ENCODE measurements at places on chromosomes 1 and 21.

GRCh38 chr1:25958465-25958864, 39.4 kb downstream of the PAFAH2 start:
- DNase-seq: no peak

DNA sequence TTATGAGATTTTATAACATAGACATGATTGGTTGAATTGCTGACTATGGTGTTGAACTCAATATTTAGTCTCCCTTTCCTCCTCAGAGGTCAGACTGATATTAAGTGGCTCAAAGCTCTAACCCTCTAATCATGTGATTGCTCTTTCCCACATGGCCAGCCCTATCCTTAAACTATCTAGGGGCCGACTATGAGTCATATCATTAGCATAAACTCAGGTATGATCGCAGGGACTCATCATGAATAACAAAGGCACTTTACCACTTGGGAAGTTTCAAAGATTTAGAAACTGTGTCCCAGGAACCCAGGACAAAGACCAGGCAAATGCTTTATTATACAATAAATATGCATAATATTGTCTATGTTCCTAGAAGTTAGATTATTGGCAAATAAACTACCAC, 894.6 kb upstream of the NEGR1 start:
- no peak for DNase-seq

- no peak for DNase-seq
Observed at GRCh38 chr1:16050328-16050727, 6.7 kb downstream of the CLCNKB start.

DNA sequence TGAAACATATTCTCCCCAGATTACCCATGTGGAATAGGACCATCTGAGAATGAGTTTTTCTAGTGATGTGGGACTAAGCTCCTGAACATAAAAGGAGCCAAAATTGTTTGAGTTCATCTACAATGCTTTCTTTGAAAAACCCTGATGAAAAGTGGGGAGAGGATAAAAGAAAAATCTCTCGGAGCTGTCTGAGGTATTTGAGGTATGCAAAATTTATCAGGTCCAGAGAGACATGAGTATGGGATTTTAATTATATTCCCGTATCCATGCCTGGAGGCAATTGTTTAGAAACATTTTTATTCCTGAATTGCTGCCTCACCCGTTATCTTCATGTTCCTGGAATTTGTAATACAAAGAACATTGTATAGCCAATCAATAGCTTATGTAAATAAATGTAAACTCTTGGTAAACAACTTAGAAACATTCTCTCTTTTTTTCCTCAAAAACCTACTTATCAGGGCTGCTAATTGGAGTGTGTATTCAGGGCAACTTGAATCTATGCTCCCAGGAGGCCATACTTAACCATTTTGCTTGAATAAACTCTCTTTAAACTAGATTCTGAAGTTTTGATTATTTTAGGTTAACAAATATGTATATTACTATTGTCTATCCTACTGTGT, 109.3 kb upstream of the OLFM3 start:
- no peak for DNase-seq

GRCh38 chr1:147622731-147623130, 47.6 kb downstream of the ACP6 start:
- no peak for DNase-seq

DNA sequence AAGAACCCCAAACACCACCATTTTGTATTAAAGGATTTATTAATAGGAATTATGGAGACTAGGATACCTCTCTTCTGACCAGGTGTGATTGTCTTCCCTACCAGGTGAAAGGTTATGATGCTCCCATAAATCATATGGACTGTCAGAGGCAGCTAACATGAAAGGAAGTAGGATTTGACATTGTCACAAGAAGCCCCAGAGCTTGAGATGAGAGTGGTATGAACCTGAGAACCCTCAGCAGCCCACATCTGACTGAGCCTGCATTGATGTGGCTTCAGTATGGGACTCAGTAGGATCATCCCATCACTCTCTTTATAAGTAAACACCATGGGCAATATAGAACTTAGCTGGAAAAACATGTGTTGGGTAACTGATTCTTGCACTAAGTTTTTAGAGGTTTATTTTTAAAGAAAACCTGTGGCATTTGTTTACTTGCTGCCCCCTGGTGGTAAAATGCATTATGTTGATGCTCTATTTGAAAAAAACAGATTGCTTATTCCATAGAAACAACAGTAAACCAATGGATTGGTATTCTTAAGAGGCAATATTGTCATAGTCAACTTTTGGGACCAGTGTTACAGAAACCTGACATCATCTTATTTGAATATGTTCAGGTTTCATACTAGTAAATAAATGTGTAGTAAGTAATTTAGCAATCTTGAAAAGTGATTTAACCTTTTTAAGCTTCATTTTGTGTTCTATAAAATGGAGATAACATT, 16.6 kb upstream of the CACYBP start:
- no peak for DNase-seq

DNA sequence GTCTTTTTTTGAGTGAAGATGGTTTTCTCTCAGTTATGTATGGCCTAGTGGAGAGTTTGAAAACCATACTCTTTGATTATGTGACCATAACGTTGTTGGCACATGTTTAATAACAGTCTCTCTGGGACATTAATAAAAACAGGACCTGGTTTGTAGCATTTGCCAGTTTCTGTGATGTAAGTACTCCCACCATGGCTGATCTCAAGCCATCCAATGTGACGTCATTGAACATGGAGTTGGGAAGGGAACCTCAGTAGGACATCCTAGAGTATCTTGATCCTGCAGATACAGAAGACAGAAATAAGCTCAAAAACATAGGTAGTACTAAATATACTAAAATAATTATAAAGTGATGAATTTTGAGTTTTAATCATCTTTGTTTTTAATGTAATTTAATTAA, 107.0 kb downstream of the ACTL8 start:
- DNase-seq: no peak

- DNase-seq: no peak
Observed at GRCh38 chr1:6260961-6261614, at the start of gene GPR153. TSS of gene GPR153 (minus strand) at chr1:6261098. CDS start at chr1:6254905, 6,193 bp downstream.

- DNase-seq: no peak
Observed at GRCh38 chr1:16982902-16983301, 2.5 kb upstream of the MFAP2 start.

GRCh38 chr1:212774584-212774983, 17.0 kb downstream of the NSL1 start:
- DNase-seq: no peak

DNA sequence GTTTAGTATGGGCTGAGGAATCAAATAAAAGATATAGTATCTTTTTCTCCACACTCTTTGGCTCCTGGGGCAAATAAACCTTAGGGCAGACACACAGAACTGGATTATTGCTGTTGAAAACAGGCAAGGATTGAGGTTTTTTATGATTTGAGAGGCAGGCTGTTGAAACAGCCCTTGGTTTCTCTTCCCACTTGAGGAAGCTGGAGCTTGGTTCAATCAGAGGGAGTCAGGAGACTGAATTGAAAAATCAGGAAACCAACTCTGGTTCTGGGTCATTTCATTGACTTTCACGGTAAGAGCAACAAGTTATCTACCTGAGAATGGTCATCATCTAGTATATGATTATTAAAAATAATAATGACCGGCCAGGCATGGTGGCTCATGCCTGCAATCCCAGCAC, 108.4 kb downstream of the CNIH3 start:
- no peak for DNase-seq

GRCh38 chr1:147626739-147627138, 43.6 kb downstream of the ACP6 start:
- no peak for DNase-seq

DNA sequence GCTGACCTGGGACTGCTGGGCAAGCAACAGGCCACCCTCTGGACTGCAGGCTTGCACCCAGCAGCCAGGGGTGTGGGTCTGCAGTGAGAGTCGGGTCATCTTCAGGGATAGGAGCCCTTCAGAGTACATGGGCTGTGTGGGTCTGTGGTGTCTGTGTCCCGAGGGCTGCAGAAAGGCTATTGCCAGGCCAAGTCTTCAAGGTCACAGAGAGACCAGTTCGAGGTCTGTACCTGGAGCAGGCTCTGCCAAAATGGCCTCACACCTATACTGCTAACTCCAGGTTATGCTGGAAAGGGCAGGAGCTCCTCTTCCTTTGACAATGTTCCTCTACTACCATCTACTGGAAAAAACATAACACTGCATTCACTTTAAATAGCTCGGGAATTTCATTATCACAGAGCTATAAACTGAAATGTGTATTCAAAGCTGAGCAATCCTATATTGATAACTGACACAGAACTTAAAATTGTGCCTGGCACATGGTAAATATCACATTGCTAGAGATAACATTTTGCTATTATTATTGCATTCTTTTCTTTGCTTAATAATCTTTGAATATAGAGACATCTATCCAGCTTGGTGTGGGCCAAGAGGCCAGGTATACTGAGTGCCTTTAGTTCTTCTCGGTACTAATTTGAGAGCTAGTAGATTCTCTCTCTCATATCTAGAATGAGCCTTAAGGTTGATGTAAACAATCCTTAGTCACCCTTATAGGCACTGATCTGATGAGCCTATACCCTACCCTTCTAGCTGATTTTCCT, 6.9 kb upstream of the DNAH14 start:
- DNase-seq: no peak

DNA sequence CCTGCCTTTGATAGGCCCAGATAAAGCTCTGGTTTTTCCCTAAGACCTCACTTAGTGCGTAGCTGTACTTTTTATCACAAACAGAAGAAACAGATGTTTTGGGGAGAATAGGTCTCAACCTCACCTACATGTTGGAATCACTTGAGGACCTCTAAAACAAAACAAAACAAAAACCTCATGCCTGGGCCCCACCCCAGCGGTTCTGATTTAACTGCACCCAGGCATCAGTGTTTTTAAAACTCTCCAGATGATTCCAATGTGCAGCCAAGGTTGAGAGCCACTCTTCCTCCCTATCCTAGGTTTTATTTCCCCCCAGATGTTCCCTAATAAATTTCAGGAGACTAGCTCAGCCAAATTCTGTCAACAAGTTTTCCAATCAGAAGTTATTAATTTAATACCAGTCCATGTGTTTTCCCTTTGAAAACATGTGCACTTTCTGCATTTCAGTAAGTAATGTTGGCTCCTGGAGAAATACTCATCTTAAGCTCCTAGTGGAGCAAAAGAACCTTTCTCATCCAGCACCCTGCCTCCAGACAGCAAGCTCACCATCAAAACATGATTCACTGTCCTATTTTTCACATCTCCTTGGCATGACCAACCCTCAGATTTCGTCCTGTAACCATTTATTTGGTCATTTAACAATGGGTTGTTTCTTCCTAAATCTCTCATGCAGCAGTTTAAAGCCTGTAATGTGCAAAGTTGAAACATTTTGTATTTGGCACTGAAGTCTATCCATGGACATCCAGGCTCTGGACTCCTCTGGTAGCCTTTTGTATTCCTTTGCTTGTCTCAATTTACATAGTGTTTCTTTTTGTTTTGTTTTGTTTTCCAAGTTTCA, 27.5 kb downstream of the LRRC8C start:
- DNase-seq: no peak

GRCh38 chr1:185291159-185291558, 25.9 kb downstream of the IVNS1ABP start:
- DNase-seq: no peak
